LoVo (cell line): ENCODE measurements at places on chromosomes 16 and 17.

DNA sequence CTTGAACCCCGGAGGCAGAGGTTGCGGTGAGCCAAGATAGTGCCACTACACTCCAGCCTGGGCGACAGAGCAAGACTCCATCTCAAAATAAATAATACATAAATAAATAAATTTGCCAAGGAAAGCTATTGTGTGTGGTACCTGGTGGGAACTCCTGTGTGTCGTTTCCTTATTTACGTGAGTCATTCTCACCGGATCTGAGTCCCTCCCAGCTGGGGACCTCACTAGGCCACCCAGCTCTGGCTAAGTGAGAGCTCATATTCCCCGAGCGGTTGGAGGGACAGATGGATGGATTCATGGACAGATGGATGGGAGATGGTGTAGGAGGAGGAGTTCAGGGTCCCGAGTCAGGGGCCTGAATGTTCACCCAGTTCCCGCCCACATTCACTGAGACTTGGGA lies 22.9 kb upstream of the C1QL1 start:
- DNase-seq = no peak

DNA sequence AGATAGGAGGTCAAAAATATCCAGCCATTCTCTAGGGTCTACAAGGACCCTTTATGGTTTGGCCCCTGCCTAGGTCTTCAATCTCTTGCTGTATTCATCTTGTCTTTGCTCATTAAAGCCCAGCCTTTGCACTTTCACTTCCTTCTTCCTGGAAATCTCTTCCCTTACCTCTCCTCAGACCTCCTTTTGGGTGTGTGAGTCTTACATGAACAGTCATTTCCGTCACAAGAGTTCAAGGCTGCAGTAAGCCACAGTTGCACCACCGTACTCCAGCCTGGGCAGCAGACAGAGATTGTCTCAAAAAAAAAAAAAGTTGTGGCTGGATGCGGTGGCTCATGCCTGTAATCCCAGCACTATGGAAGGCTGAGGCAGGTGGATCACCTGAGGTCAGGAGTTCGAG lies 6.0 kb upstream of the ATP1B2 start:
- DNase-seq = no peak

GRCh38 chr17:34874478-34874877 lies 86.8 kb downstream of the CCT6B start:
- no peak for DNase-seq

- peak; percentile 84 for DNase-seq
Measured at GRCh38 chr16:2752850-2753732, 653 bp downstream of the SRRM2 start.

GRCh38 chr17:50909765-50910605 lies 43.8 kb upstream of the TOB1 start:
- DNase-seq = no peak

DNA sequence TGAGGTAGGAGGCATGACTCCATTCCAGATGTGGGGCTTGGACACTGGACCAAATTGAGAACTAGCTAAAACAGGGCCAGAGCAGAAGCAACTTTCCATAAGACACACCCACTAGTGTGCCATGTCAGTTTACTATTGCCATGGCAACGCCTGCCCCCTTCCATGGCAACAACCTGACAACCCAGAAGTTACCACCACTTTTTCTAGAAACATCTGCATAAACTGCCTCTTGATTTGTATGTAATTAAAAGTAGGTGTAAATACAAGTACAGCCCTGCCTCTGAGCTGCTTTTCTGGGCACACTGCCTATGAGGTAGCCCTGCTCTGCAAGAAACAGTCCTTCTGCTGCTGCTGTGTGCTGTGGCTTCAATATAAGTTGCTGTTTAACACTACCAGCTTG lies 19.5 kb upstream of the SCNN1B start:
- no peak for DNase-seq

- DNase-seq = no peak
Measured at GRCh38 chr16:57318240-57318970, 33.9 kb upstream of the PLLP start.
